ENCODE measurements at places on chromosomes 5 and 9. TPM values are rescaled to one million over a fixed set of nuclear protein-coding genes. Genes with fewer than 3 reads are reported as not detected.

Gene IGFBPL1
- 0.42 TPM for polyA plus RNA-seq

Gene LCN1
- polyA plus RNA-seq: not detected

Gene ATP6V0E1
- polyA plus RNA-seq: 162 TPM

Gene C7
- polyA plus RNA-seq: 36.0 TPM

Gene LARP1
- polyA plus RNA-seq: 35.8 TPM

Gene PCDHGB5
- polyA plus RNA-seq: 1.1 TPM

Gene ISL1
- 3.5 TPM for polyA plus RNA-seq

Gene SLC31A2
- 5.5 TPM for polyA plus RNA-seq

Gene STK32A
- 1.7 TPM for polyA plus RNA-seq
